ENCODE measurements at places on chromosomes 16 and 17. TPM values are rescaled to one million over a fixed set of nuclear protein-coding genes. Genes with fewer than 3 reads are reported as not detected.

DNAH17 gene
- under 0.01 TPM for total RNA-seq

SMG1 gene
- total RNA-seq = 101 TPM

DLX4 gene
- not detected for total RNA-seq

LRRC37A2 gene
- total RNA-seq = 8.6 TPM

SPN gene
- total RNA-seq = 1.5 TPM

GPR142 gene
- total RNA-seq = not detected

SLC13A2 gene
- total RNA-seq = not detected

KCNJ2 gene
- total RNA-seq = 9.4 TPM

NDUFAF8 gene
- 73.0 TPM for total RNA-seq

ADGRG1 gene
- total RNA-seq = 59.4 TPM

HSD11B2 gene
- total RNA-seq = not detected

MYH13 gene
- total RNA-seq = not detected

KCNJ16 gene
- 22.7 TPM for total RNA-seq

SYNGR2 gene
- 55.0 TPM for total RNA-seq

SPPL2C gene
- total RNA-seq = not detected

EPX gene
- not detected for total RNA-seq

KRTAP1-5 gene
- total RNA-seq = not detected

CCL18 gene
- total RNA-seq = not detected

SLC16A13 gene
- total RNA-seq = 1.8 TPM

RHBDL1 gene
- total RNA-seq = 1.2 TPM

MRPS34 gene
- total RNA-seq = 98.8 TPM

ADAMTS18 gene
- 0.60 TPM for total RNA-seq

ABCC12 gene
- not detected for total RNA-seq

ITGAE gene
- 11.1 TPM for total RNA-seq

KRTAP2-2 gene
- total RNA-seq = not detected

SLC25A11 gene
- total RNA-seq = 30.4 TPM

USP22 gene
- 109 TPM for total RNA-seq

YBX2 gene
- total RNA-seq = 0.66 TPM

PRSS27 gene
- 1.3 TPM for total RNA-seq

TMEM100 gene
- 33.4 TPM for total RNA-seq

CCDC78 gene
- 7.5 TPM for total RNA-seq

PTX4 gene
- not detected for total RNA-seq

MCRIP1 gene
- 78.7 TPM for total RNA-seq

IL21R gene
- 0.21 TPM for total RNA-seq

CBFA2T3 gene
- 0.78 TPM for total RNA-seq
